ENCODE measurements at places on chromosomes 4 and X. TPM values are rescaled to one million over a fixed set of nuclear protein-coding genes. Genes with fewer than 3 reads are reported as not detected.

- no peak for DNase-seq
Observed at GRCh38 chrX:68180579-68180978, 252.7 kb downstream of the OPHN1 start.

- no peak for DNase-seq
Observed at GRCh38 chrX:23785580-23785979, 2.6 kb downstream of the SAT1 start.

SLC35A2 gene
- polyA plus RNA-seq = 69.3 TPM

DNA sequence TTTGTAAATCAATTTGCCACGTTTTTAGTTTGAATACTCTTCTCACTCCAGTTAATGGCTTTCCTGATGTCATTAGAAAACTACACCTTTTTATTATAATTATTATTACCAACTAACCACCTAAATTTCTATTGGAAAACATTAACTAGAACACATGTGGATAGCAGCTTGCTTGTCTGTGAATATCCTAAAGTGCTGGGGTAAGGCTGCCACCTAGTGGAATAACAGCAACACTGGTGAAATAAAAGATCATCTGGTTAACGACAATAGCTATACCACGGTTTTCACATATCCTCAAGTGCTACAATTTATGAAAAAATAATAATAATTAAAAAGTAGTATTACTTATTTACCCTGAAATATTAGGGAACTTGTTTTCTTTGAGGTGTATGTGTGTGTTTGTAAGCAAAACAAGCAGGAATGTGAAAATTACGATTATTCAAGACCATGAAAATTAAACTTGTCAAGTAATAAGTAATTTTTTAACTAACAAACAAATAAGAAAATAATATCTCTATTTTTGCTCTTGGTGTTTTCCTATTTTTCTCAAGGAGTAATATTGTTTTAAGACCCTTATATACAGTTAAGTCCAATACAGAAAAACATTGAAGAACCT lies 130.1 kb upstream of the TECRL start:
- DNase-seq = no peak

DNA sequence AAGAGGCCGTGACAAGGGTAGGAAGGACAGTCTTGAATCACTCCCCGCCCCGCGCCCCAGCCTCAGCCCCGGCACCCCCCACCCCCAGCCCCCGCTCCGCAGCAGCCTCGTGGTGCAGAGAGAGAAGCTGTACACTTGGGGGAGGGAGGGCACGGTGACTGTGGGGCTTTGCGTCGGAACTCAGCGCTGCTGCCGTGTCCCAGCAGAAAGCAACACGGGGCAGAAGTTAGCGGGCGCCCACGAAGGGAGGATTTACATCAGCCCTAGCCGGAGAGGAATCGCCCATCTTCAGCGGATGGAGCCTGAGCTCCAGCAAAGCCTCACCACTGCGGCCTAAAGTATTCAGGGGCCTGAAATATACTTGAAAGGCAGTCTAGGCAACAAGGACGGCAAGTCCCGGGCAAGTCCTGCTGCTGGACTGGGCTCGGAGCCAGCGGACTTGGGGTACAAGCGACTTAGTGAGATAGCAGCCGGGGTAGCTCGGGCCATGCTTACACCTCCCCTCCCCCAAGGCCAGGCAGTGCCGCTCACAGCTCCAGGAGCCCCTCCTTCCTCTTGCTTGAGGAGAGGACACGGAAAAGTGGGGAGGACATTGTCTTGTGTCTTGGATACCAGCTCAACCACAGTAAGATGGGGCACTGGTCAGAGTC lies 18.5 kb upstream of the OPN1LW start:
- no peak for DNase-seq

GRCh38 chr4:138537731-138538490 lies 295.8 kb upstream of the SLC7A11 start:
- no peak for DNase-seq

DNA sequence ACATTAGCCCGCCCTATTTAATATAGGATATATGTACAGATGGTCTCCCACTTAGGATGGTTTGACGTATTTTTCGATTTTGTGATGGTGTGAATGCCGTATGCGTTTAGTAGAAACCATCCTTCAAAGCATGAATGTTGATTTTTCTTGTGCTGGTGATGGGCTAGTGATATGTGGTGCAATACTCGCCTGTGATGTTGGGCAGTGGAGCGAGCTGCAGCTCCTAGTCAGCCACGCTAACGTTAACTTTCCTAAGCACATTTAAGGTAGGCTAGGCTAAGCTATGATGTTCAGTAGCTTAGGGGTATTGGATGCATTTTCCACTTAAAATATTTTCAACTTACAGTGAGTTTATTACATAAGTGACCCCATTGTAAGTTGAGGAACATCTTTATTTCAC lies 36.6 kb upstream of the RHOH start:
- DNase-seq = no peak

- no peak for DNase-seq
Observed at GRCh38 chrX:132090403-132091159, 37.2 kb downstream of the FRMD7 start.

- DNase-seq = no peak
Observed at GRCh38 chr4:4759232-4759631, 100.2 kb upstream of the MSX1 start.

DNA sequence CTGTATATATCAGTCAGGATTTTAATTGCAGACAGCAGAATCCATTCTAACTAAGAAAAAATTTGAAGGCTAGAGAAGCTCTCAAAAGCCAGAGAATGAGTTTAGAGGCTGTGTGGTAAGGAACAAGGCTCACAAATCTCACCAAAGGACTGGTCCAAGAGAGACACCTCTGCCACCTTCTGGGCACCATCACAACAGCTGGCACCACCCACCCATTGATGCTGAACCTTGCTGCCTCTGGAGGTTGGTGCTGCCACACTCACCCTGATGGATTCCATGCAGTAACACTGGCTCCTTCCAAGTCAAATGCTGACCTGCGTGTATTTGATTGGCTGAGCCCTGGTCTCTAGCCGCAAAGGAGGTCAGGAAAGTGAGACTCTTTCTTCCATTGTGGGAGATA lies 100.8 kb downstream of the BEND2 start:
- DNase-seq = no peak

GRCh38 chr4:80434238-80434637 lies 98.7 kb downstream of the CFAP299 start:
- no peak for DNase-seq

- no peak for DNase-seq
Observed at GRCh38 chr4:88858752-88859151, 161.1 kb upstream of the NAP1L5 start.

PABPC1L2A gene
- not detected for polyA plus RNA-seq

VCX2 gene
- polyA plus RNA-seq = not detected

RBM3 gene
- 333 TPM for polyA plus RNA-seq

DNA sequence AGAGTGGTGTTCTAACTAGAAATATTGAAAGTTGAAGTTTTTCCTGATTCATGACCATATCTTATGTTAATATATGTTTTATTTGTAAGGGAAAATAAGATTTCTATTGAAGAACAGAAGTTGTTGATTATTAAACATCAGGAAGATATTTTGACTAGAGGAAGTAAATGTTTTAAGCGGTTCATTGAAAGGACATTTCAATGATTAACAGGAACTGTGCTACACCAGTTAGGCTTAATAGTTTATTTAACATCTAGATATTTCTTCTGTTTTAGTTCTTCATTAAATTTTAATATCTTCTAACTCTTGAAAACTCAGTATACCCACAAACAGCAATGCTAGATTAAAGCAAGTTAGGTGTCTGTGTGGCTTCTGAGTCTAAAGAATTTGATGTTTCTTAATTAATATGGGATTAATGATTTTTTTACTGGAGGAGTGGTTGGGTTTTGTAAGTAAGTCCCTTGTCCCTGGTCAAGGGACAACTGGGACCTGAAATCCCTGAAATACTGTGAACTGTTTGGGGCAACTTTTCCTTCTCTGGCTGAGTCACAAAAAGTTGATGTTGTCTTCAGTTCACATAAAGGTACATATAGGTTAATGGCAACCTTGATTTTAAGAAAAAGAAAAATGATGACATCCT lies 42.9 kb upstream of the CYP4V2 start:
- DNase-seq = no peak

DNA sequence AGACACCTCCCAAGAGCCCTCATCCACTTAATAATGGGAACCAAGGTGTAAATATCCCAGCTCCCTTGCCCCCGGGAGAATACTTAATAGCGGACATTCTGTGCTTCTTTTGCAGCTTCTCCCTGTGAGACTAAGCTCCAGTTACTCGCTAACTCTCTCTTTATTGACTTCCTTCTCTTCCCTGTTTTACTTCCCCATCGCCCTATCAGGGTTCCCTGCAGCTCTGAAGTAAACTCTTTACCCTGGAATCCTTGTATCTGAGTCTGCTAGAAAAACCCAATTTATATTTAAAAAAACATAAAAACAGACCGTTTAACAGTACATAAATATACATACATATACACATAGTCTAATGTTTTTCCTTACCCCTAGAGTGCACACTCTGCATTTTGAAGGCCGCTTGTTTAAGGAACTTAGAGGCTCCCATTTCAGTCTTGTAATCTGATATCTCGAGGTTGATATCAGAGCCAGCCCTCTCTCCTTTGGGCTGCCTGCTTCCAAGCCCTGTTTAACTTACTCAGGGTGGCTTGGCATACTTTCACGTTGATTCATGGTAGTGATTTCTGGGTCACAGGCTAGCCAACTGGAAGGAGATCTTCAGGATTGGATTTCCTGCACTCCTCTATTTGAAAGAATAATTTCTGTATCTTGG lies 177.4 kb upstream of the SCML1 start:
- peak; percentile 39 for DNase-seq

- DNase-seq = no peak
Observed at GRCh38 chr4:139278485-139278884, 1.5 kb downstream of the MGARP start.

DNA sequence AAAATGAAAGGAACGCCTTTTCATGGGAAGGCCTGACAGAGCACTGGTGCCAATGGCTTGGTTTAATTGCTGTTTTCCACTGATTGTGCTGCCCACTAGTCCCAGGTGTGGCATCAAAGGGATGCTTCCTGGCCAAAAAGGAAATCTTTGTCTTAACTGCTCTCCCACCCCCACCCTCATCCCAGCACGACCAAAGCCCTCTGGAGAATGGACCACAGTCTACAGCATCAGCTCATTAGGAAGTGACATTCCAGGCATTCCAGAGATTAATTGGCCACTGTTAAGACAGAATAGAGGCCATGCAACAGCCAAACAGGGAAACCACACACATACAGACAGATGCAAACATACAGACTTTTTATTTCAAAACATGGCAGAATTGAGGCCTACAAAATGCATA lies 143.2 kb downstream of the LHFPL1 start:
- no peak for DNase-seq

GRCh38 chrX:49754233-49754857 lies 58.6 kb upstream of the PAGE1 start:
- DNase-seq = no peak

CCKAR gene
- 0.17 TPM for polyA plus RNA-seq

GDI1 gene
- 216 TPM for polyA plus RNA-seq

DNA sequence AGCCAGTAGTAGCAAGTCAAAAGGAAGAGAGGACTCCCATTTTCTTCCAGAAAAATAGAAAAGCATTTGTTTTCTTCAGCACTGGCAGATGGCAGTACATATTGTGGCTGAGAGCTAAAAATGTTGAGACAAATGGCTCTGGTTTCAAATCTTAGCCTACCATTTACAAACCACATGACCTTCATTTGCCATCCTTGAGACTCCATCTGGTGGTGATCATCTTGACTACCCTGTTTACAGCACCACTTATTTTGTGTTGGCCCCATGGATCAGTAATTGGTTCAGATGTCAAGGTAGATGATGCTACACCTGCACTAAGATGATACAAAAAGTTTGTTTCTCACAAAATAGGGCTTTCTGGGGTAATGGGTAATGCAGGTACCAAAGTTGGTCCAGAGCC lies 951.8 kb upstream of the IGFBP7 start:
- no peak for DNase-seq

- DNase-seq = no peak
Observed at GRCh38 chrX:427812-428725, 41.4 kb upstream of the PPP2R3B start.

GRCh38 chr4:183136855-183137254 lies 37.8 kb downstream of the WWC2 start:
- DNase-seq = no peak

GRCh38 chr4:25223802-25224375 lies 9.9 kb upstream of the PI4K2B start:
- DNase-seq = no peak

CXorf66 gene
- polyA plus RNA-seq = not detected

DNA sequence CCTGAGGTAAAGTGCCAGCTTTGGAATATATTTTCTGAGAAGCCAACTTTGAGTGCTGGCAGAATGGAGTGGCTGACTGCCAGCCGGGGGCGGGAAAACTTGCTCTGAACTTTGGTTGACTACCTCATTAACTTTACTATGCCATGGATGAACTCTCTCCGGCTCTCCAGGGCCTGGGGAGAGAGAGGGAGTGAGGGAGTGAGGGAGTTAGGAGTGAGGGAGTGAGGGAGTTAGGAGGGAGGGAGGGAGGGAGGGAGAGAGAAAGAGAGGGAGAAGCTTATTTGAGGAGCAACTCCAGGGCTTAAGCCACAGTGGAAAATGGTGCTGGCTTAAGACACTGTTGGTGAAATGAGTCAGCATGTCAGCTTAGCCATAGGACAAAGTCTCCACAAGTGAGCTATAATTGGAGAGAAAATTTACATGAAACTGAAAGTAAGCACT lies 280.9 kb upstream of the RPS6KA3 start:
- no peak for DNase-seq

CYBB gene
- not detected for polyA plus RNA-seq

TTC29 gene
- polyA plus RNA-seq = not detected

DMRTC1 gene
- not detected for polyA plus RNA-seq

DNA sequence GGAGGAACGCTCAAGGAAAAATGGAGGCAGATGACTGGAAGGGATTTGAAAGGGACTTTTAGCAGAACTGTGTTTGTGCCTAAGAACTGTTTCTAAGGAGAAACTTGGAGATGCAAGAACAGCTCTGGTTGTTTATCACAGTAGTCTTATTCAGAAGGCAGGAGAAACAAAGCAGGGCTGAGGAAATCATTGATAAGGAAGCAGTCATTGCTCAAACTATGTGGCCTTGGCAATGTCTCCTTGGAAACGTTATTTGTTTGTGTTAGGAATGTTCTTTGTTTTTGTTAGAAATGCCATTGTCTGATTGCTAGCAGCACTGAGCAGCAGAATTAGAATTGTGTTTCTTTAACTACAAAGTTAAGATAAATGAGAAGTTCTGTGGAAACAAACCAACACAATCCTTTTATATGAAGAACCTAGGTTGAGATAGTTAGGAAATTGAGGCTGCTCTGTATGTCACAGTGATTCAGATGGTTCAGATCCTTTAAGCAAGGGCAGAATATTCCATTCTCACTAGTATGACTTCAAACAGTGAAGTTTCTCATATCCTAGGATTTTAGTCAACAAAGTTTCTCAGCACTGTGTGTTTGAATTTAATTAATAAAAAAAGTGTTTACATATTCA lies 1191.3 kb upstream of the IGFBP7 start:
- no peak for DNase-seq

MAGED4 gene
- polyA plus RNA-seq = 13.1 TPM

DNA sequence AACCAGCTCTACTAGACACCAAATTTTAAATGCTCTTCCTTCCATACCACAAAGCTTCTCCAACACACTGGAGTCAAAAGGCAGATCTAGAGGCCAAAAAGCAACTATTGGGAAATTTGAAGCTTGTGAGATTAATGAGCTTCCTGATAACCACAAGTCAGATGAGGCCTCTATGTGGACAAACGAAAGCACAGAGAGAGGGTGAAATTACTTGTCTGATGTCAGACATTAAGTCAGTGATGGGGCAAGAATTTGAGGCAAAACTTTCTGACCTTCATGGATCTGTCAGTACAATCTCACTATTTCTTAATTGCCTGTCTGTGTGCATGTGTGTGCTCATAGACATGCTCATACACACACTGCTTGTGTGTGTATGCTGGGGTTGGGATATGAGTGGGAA lies 103.6 kb downstream of the GUCY2F start:
- DNase-seq = no peak

- no peak for DNase-seq
Observed at GRCh38 chr4:8221985-8222384, 22.9 kb downstream of the SH3TC1 start.
